ENCODE measurements at places on chromosomes 12 and 14.
A peak's percentile ranks its signal among the peaks of the same experiment; 100 is the strongest.

GRCh38 chr12:115623764-115624334 lies 653.6 kb downstream of the MED13L start:
- DNase-seq: no peak

- DNase-seq: no peak
Measured at GRCh38 chr12:89768586-89769482, 60.2 kb upstream of the ATP2B1 start.

GRCh38 chr14:75222208-75222701 lies 45.8 kb upstream of the TMED10 start:
- DNase-seq: no peak

GRCh38 chr14:75690010-75690409 lies 29.0 kb downstream of the TTLL5 start:
- DNase-seq: no peak

DNA sequence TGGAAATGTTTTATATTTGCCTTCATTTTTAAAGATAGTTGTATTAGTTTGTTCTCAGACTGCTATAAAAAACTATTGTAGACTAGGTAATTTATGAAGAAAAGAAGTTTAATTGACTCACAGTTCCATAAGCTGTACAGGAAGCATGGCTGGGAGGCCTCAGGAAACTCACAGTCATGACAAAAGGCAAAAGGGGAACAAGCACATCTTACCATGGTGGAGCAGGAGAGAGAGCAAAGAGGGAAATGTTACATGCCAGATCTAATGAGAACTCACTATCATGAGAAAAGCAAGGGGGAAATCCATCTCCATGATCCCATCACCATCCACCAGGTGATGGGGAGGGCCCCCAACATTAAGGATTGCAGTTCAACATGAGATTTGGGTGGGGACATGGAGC lies 35.5 kb upstream of the UNC79 start:
- DNase-seq: peak; percentile 5

DNA sequence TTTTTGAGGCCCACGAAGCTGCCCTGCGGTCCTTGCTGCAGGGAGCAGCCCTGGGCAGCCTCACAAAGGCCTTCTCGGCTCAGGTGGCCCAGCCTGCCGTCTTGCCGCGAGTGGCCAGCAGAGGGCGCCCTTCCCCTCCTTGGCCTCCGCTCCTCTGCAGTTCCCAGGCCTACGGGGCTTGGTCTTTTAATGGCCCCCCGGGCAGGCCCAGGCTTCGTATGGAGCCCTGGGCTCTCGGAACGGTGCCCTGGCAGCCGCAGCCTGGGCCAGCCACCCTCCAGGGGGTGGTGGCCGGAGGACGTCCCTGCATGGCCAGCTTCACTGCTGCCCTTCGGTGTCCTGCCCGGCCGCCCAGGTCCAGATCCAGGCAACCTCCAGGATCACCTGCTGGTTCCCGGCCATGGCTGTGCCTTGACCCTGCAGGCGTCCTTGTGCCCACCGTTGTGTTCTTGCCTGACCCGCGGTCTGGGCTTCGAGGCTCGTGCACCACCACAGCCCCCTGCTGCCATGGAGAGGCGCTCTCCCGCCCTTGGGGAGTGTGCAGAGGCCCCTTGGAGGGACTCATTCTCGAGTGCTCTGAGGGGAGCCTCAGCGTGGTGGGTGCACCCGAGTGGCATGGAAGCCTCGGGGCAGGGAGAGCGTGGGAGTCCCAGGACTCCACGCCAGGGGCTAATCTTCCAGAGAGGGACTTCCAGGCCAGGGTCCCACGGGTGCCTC lies 9.4 kb downstream of the ASPG start:
- DNase-seq: peak; percentile 44

DNA sequence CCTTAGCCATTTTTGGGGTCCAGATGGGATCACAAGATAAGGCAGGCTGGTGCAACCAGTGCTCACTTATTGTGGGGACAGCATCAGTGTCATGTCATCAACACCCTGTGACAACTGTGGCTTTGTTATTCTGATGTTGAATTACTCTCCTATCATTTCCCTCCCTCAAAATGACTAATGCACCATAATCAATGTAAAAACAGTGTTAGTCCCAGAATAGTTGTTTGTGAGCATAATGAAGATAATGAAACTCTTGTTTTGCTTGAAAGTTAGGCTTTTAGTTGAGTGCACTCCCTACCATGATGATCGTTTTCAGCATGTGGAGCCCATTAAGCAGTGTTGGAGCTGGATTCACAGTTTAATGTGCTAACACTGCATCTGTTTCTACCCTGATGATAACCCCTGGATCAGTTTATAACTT lies 151.4 kb downstream of the TMTC2 start:
- DNase-seq: no peak

- DNase-seq: no peak
Measured at GRCh38 chr12:49334681-49335080, 2.3 kb downstream of the C1QL4 start.

DNA sequence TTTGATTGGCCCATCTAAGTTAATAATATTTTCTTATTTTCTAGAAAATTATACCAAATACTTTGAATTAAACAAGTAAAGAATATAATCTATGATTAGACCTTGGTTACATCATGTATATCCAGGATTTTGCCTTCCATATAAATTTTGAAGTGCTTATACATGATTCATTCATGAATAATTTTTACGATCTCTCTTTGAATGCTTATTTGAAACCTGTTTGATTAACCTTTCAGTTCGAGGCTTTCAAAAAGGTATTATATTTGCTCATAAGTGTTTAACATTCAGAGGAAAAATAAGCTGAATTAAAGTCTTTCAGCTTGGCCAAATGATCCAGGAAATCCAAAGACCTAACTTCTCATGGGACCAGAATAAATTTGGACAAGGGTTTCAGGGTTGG lies 495.2 kb upstream of the GARIN6 start:
- no peak for DNase-seq

DNA sequence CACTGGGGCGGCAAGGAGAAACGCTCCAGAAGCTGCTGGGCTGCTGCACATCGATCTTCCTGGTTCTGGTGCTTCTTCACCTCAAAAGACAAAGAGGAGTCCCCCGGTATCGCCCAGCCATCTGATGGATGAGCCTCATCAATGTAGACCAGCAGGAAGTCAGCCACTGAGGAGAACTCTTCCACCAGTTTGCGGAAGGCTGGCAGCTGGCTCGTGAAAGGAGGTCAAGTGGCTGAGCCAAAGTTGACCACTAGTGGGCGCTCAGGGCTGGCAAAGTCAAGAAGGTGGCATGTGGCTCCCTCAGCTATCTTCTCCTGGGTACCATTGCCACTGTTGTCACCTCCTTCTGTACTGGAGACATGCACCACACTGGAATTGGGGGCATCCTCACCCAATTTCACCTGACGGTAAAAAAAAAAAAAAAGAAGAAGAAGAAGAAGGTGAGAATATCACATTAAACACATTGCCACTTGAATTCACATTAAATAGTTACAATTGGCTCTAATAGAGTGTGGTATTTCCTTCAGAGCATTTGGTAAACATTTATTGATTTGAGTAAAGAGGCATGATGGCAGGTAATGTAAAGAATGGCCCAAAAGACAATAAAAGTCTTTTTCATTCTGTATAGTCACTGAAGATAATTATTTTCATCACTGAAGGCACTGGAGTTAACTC lies 8.3 kb downstream of the DIO2 start:
- no peak for DNase-seq

Data from CD4-positive, alpha-beta T cell treated with Interferon alpha-2 for 1 hour (primary cell).